Epithelial cell of proximal tubule (primary cell): ENCODE measurements at places on chromosomes 12 and 14. TPM values are rescaled to one million over a fixed set of nuclear protein-coding genes. Genes with fewer than 3 reads are reported as not detected.

The LRRK2 gene
- total RNA-seq = 0.43 and 0.52 TPM in 2 replicates

DNA sequence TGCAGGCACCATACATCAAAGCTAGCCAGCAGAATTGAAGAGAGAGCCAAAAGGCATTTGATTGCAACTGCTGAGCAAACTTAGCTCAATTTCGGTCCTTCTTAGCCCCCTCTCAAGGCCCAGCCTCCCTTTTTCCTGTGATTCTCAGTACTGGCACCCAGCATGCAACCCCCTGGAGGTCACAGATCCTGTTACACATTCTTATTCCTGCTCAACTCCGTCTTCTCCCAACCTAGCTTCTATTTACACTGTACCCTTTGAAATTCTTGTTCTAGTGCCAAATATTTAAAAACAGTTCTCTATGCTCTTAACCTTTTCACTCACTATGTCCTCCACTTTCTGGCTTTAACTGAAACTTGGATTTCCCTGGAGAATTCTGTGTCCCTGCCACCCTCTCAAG, 131.3 kb upstream of the CPSF6 start:
- DNase-seq = no peak

- no peak for DNase-seq
Observed at GRCh38 chr14:101957406-101958234, 6.8 kb upstream of the DYNC1H1 start.

GRCh38 chr12:87756111-87756510, 273.1 kb downstream of the C12orf50 start:
- DNase-seq = peak; percentile 87

- no peak for DNase-seq
Observed at GRCh38 chr12:47808574-47809365, 10.9 kb downstream of the HDAC7 start.

GRCh38 chr14:31204593-31205534, 2.7 kb downstream of the HECTD1 start:
- no peak for DNase-seq

- no peak for DNase-seq
Observed at GRCh38 chr12:121917950-121918678, at the start of gene CFAP251. Gene CFAP251 (plus strand): TSS chr12:121918592. CDS start chr12:121921306, 2,714 bp downstream.

- no peak for DNase-seq
Observed at GRCh38 chr12:50101663-50102062, 2.1 kb upstream of the GPD1 start.

- no peak for DNase-seq
Observed at GRCh38 chr14:54669721-54670561, 103.0 kb downstream of the SAMD4A start.

DNA sequence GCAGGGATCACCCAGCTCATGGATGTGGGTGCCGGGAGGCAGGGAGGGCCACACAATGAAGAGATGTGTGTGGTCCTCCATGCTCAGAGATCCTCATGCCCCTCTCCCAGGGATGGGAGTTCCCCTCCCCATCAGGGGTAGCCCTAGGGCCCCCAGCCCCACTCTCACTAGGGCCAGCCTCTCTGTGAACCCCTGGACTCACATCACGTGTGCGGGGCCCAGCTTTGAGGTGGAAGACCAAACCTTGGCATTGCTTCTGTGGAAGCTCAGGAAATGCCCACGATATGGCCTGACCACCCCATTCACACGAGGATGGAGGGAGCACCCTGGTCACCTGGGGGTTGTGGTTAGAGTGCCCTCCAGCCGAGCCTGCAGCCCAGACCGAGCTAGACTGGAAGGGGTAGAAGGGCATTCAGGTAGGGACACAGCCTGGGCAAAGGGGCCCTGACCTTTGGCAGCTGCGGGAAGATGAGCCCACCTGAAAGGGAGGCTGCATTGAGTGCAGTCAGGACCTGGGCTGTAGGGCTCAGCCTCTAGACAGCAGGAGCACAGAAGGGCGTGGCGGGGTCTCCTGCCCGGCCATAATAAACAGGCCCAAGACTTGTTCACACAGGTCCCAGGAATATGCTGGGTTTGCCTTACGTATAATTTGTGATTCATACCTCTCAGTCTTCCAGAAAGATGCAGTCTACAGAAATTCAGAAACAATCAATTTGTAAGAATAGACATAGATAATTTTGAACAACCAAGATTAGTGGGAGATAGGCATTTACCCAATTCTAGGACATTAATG, 34.8 kb upstream of the RCOR1 start:
- DNase-seq = no peak

The TGM1 gene
- total RNA-seq = 0.63 and 0.94 TPM in 2 replicates

GRCh38 chr12:117228239-117228638, 38.0 kb upstream of the FBXO21 start:
- no peak for DNase-seq

The FAM222A gene
- total RNA-seq = 0.52 and 2.7 TPM in 2 replicates

DNA sequence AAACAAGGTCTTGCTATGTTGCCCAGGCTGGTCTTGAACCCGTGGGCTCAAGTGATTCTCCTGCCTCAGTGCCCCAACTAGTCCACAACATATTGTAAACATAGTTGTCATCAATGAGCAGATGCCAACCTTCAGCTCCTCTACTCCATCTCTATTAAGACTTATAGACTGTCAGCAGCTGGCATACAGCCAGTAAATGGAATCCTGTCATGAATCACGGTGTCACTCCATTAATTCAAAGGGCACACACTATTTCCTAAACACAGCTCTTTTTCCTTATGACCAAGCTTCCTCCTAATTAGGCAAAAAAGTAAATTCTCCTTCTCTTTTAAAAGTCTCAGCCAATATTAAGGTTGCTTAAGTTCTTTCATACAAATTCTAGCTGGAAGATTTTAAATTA, 111.2 kb downstream of the ITPR2 start:
- DNase-seq = no peak

GRCh38 chr12:124170760-124171159, 124.1 kb upstream of the RFLNA start:
- DNase-seq = no peak

GRCh38 chr12:76501390-76501789, 58.2 kb downstream of the OSBPL8 start:
- no peak for DNase-seq
